Activated naive CD4-positive, alpha-beta T cell (primary cell): ENCODE measurements at places on chromosomes 1 and 21.

GRCh38 chr1:203098445-203098844, 12.6 kb upstream of the MYOG start:
- DNase-seq = no peak

GRCh38 chr1:8171751-8172464, 145.8 kb upstream of the ERRFI1 start:
- no peak for DNase-seq

DNA sequence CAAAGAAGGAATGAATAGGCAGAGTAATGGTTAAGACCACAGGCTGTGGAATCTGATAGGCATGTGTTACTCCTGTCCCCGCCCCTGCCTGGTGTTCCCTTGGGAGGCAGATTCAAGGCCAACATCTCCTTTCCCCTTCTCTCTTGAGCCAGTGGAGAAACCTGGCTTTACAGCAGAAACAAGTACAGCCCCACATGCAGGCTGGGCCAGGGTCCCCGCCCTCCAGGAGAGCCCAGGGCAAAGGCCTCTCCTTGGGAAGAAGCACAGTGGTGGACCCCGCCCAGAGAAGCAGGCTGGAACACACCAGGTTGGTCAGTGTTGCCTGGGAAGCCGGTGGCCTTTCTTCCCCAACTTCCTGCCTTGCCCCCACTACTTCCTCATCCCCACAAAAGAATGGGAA, 6.8 kb downstream of the C1orf167 start:
- no peak for DNase-seq

DNA sequence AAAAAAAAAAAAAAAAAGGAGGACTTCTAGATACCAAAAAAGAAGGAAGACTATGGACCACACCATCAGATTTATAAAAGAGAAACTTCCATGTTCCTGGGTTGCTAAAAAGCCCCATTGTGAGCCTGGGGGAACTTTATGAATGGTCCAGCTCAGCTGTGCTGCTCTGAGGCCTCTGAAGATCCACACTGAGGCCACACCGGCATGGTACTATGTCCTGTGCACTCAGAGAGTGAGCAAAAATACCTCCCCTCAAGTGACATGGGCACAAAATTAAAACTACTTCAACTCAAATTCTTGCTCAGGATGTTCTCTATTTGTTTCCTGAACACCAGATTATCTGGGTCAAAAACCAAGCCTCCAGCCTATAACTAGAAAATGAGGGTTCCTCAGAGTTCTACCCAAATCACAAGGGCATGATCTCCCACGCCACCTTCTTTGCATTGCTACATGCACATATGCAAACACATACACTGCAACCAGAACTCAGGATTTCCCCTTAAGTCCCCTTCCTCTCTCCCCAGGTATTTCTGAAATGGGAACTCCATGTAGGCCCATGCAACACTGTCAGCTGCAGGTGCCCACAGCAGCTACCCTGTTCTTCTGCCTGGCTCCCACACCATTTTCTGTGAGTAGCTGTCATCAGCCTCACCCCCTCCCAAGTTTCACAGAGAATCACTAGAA, 94.4 kb downstream of the SH3GLB1 start:
- DNase-seq = no peak

GRCh38 chr1:181044449-181044966, 10.7 kb downstream of the MR1 start:
- DNase-seq = no peak

DNA sequence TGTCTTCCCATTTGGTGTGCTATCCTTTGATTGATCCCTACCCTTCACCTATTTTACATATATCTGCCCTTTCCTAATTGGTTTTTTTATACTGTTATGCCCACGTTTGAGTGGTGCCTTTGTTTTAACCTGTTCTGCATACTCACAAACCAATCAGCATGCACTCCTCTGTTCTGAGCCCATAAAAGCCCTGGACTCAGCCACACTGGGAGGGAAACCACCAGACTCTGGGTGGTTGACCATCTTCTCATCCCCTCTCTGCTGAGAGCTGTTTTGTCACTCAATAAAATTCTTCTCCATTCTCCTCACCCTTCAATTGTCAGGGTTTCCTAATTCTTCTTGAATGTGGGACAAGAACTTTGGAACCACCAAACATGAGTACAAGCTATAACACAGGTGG, 989.8 kb downstream of the ADGRL2 start:
- DNase-seq = no peak

- DNase-seq = no peak
Observed at GRCh38 chr1:107835151-107835670, 129.8 kb downstream of the VAV3 start.

DNA sequence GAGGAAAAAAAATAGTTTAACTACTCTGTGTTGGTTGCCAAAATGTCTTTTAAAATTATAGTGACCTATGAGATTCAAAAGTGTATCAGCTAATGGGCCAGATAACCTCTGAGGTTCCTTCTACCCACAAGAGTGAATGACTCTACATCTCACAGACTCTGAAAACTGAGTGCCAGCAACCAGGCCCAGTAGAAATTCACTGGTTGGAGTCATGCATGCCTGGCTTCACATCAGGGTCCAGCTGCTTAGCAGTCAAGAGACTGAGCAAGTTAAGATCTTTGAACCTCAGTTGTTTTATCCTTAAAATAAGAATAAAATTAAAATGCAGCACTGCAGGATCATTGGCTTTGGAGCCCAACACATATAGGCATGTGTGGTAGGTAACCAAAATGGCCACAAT, 342.6 kb upstream of the NFIA start:
- no peak for DNase-seq

DNA sequence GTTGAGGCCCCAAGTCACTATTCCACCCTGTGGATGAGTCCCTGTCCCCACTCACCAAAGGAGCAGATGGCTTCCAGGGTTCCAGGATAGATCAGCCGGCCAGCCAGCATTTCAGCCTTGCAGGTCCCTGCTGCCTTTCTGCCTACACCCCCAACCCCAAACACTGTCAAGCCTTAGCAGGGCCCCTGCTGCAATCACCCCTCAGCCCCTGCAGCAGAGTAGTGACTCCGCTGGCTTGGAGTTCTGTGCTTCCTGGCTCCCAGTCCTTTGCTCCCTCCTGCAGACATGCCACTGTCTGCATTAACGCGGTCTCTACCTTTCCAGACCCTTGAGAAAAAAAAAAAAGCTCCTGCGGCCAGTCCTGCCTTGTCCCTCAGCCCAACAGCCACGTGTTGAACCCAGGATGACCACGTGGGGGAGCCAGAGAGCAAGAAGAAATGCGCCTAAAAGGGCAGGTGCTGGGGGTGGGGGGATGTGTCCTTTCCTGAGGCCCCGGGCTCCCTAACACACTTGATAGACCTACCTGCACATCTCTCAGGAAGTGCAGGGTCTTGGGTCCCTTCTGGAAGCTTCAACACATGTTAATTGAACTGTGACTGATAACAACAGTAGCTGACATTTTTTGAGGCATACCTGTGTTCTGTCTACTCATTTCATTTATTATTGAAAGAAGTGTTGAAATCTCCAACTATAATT, 37.4 kb downstream of the RASSF5 start:
- DNase-seq = peak; percentile 84

- DNase-seq = no peak
Observed at GRCh38 chr1:16168622-16169360, 12.9 kb upstream of the EPHA2 start.

GRCh38 chr1:34907487-34908090, 21.9 kb downstream of the DLGAP3 start:
- no peak for DNase-seq

GRCh38 chr1:182783068-182783467, 6.5 kb upstream of the NPL start:
- DNase-seq = no peak

- no peak for DNase-seq
Observed at GRCh38 chr1:246425139-246425794, 81.8 kb downstream of the SMYD3 start.

GRCh38 chr1:149962736-149963135, 26.1 kb upstream of the MTMR11 start:
- no peak for DNase-seq

GRCh38 chr1:40244138-40244744, 3.5 kb upstream of the TMCO2 start:
- DNase-seq = no peak

DNA sequence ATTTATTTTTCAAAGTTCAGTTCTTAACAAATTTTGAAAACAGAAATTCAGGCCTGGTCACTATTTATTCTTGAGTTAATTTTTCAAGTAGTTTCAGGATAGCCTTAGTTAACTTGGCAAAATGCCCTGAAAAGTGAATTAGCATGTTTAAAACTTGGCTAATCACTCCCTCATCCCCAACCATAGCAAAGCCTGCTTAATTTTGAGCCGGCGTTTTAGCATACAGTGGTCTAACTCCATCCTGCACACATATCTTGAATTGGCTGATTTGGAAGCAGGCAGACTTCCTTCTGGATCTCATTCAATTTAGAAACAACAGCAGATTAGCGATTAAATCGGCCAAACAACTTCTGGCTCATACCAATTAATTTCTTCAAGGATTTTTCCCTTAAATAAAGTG, 439.2 kb downstream of the PTBP2 start:
- no peak for DNase-seq

GRCh38 chr1:69121723-69122122, 446.0 kb upstream of the LRRC7 start:
- no peak for DNase-seq

DNA sequence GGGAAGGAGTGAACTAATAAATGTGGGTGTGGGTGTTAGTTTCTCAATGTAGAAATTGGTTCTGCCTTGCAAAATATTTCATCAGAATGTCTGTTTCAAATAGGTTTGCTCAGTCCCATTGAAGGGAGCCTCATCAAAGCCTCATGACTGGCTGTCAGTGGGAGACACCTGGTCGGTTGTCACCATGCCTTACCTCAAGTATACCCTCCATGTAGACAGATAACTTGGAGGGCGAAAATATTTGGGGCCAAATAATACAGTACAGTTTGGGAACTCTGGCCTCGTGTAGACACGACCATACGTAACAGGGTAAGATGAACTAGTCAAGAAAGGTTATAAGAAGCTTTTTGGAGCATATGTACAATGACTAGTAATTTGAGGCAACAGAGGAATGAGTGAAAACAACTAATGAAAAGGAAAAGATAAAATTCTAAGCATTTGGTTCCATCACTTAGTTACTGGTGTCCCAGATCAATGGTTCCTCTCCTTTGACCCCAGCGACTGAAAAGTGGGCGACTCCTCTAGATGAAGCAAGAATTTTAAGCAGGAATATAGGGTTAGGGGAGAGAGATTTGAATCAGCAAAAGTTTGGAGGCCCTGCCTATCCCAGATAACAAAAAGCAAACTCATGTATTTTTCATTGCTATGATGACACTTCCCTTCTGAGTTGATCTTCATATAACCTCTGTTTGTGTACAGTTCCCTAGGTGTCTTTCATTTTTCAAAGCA, 163.9 kb downstream of the LRRC40 start:
- no peak for DNase-seq

DNA sequence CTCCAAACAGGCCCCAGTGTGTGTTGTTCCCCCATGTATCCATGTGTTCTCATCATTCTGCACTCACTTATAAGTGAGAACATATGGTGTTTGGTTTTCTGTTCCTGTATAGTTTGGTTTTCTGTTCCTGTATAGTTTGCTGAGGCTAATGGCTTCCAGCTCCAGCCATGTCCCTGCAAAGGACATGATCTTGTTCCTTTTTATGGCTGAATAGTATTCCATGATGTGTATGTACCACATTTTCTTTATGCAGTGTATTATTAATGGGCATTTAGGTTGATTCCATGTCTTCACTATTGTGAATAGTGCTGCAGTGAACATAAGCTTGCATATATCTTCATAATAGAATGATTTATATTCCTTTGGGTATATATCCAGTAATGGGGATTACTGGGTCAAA, 111.8 kb downstream of the MAN1A2 start:
- DNase-seq = no peak

DNA sequence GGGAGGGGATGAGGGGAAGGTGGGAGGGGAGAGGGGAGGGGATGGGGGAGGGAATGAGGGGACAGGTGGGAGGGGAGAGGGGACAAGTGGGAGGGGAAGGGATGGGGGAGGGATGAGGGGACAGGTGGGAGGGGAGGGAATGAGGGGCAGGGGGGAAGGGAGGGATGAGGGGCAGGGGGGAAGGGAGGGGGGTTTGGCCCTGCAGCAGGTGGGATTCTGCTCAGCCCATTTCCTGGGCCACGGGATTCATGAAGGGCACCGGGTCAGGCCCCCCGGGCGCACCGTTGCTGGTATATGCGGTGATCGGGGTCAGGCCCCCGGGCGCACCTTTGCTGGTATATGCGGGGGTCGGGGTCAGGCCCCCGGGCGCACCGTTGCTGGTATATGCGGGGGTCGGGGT, 15.1 kb upstream of the SAMD11 start:
- no peak for DNase-seq

GRCh38 chr1:203380420-203381150, 29.7 kb upstream of the FMOD start:
- DNase-seq = no peak

DNA sequence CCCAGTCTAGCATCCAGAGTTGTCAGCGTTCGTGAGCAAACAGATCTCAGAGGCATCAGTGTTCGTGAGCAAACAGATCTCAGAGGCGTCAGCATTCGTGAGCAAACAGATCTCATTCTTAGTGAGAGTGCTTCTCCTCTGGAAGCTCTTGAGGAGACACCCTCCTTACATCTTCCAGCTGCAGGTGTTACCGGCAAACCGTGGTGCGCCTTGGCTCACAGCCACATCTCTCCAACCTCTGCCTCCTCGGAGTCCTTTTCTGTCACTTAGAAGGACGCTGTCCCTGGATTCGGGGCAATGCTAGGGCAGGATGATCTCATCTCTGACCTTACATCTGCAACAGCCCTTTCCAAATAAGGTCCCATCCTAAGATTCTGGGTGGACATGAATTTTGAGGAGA, 14.6 kb upstream of the UMODL1 start:
- DNase-seq = no peak

DNA sequence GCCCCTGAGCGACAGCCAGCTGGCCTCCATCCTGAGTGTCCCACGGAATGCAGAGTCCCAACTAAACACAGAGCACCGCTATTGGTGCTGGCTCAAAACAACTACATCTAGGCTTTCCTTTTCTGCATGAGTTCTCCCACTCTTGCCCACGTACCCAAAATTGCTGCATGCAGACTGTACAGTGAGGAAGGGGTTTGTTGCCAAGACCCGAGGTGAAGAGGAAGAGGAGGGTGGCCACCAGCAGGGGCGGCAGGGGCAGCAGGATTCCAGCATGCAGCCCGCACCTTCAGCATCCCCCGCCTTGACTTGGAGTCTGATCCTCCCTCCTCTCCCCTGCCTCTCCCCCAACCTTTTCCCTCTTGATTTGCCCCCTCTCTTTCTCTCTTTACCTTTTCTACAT, 8.0 kb downstream of the S100A9 start:
- DNase-seq = no peak

- no peak for DNase-seq
Observed at GRCh38 chr21:43347461-43348169, 79.3 kb downstream of the SIK1 start.
